Activated CD8-positive, alpha-beta memory T cell treated with anti-CD3 and anti-CD28 coated beads for 4 hours (primary cell): ENCODE measurements at places on chromosomes 13 and 19.

GRCh38 chr19:18538115-18538514 is 5.3 kb downstream of the FKBP8 start:
- DNase-seq = no peak

- no peak for DNase-seq
These were observed 33.0 kb downstream of the IL12RB1 start for GRCh38 chr19:18053576-18054219.

GRCh38 chr13:31503626-31504025 is 235.7 kb upstream of the RXFP2 start:
- no peak for DNase-seq

DNA sequence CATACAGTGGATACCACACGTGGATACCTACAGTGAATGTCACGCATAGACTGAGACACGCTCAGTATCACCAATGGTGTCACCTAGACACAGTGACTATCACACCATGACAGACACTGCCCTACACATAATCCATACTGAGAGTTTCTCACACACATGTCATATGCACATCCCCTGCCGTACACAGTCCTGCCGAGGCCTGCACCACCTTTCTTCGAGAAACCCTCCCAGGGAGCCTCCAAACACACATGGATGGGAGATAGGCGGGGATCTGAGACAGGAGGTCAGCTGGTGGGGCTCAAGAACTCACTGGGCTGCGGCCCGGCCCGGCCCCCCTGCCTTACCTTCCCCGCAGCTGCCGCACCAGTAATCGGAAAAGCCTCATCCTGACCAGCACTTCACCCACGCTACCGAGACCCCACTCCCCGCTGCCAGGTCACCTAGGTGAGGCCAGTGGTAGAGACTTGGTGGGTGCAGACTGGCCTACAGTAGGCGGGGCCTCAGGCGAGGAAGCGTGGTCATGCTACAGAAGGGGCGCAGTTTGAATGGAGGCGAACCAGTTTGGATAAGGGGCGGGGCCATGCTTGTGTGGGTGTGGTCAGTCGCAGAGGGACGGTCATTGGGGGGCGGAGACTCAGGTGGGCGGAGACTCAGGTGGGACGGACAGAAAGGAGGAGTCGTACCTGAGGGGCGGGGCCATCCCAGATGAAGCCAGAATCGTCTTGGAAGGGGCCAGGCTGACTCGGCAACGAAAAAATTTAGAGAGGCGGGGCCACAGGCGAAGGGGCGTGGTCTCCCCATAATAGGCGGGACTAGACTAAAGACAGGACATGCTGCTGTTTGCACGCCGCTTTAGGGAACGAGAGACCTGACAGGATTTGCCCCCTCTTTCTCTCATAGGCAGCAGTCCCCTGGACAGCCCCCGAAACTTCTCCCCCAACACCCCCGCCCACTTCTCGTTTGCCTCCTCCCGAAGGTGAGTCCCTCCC is 2.1 kb downstream of the MAST1 start:
- DNase-seq = no peak

- no peak for DNase-seq
These were observed 7.6 kb upstream of the CABP5 start for GRCh38 chr19:48051335-48052033.

- DNase-seq = no peak
These were observed 183.1 kb downstream of the KATNAL1 start for GRCh38 chr13:30124131-30124768.

DNA sequence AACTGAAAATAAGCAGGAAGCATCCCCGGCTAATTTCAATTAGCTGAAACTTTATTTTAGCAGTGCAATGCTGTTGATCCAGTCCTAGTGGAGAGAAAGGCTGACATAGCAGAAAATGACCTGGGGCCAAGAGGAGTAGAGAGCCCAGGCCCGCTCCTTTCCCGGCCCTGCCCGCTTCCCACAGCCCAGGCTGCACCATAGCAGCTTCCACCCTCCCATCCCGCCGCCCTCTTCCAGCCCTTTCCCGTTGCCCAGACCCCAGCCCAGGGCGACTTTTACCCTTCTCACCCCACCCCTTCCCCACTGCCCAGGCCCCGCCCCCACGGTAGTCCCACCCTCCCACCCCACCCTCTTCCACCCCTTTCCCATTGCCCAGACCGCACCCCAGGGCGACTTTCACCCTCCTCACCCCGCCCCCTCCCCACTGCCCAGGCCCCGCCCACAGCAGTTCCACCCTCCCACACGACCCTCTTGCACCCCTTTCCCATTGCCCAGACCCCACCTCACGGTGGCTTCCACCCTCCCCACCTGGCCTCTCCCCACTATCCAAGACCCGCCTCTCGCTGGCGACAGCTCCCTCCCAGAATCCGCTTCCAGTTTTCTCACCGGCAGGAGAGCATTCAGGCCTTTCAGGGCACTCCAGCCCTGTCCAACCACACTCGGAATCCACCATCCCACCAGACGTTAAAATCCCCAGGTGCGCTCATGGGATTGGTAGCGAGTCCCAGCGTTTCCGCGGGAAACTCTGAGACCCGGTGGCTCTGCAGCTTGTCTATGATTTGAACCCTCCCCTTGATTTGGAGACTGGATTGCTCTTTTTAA is 8.3 kb downstream of the ZNF160 start:
- DNase-seq = no peak

DNA sequence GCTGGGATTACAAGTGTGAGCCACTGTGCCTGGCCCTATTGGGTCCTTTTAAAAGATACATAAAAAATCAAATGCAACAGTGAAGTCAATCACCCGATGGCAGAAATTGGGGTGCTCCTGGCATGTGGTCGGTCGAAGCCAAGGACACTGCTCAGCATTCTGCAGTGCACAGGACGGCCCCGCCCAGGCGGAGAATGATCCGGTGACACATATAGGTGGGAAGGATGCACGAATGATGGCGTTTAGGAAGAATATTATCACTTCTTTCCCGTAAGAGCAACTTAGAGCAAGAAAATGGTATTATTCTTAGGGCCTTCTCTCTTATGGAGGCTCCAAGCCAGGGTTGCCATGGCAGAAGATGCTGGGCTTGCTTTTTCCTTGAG is 3.2 kb upstream of the GP6 start:
- DNase-seq = no peak

GRCh38 chr13:46173656-46174055 is 8.3 kb downstream of the LCP1 start:
- DNase-seq = no peak

DNA sequence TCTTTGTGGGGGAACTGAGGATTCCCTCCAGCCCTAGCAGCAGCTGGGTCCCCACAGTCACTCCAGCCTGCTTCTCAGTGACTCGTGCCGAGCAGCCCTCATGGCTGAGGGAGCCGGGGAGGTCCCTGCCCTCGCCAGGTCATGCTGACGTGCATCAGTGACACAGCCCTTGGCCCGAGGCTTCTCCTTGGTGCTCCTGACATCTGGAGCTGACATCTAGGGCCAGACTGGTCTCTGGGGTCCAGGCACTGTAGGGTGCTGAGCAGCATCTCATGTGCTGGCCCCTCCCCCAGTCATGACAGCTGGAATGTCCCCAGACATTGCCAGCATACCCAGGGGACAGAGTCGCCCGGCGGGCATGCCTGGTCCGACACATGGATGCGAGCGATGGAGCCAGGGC is 14.4 kb downstream of the COMP start:
- no peak for DNase-seq

DNA sequence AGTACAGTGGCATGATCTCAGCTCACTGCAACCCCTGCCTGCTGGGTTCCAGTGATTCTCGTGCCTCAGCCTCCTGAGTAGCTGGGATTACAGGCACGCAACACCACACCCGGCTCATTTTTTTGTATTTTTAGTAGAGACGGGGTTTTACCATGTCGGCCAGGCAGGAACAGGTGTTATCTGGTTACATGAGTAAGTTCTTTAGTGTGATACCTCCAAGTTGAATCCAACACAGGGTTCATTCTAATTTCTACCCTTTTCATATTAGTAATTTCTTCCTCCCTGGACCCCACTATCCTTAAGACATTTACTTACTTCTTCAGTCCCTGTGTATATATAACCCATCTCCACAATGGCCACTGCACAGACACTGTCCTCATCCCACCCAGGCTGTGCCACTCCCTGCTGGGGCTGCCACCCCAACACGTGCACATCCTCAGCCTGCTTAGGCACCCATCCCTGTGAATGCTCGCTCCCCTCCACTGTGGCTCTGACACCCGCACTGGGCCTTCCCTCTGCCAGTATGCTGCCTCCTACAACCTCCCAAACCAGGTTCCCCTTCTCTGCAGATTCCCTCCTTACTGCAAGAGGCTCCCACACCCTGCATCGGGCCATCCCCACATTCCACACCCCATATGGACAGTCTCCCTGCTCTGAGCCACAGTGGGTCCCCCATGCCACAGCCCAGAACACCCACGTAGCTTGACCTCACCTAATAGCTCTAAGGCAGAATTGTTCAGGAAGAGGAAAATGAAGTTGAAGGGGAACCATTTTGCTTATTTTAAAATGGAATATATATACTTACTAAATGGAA is 147.1 kb downstream of the TBC1D4 start:
- DNase-seq = no peak

GRCh38 chr13:113744197-113745000 is 14.6 kb upstream of the TMEM255B start:
- no peak for DNase-seq

- no peak for DNase-seq
These were observed 13.9 kb downstream of the SLC46A3 start for GRCh38 chr13:28704919-28705318.

GRCh38 chr13:85140192-85140591 is 659.0 kb downstream of the SLITRK6 start:
- DNase-seq = no peak

GRCh38 chr13:63517371-63517770 is 2101.7 kb upstream of the PCDH20 start:
- no peak for DNase-seq

- no peak for DNase-seq
These were observed 3.2 kb downstream of the ZNF562 start for GRCh38 chr19:9671655-9672054.

- no peak for DNase-seq
These were observed 75.9 kb downstream of the ESD start for GRCh38 chr13:46721054-46721453.

DNA sequence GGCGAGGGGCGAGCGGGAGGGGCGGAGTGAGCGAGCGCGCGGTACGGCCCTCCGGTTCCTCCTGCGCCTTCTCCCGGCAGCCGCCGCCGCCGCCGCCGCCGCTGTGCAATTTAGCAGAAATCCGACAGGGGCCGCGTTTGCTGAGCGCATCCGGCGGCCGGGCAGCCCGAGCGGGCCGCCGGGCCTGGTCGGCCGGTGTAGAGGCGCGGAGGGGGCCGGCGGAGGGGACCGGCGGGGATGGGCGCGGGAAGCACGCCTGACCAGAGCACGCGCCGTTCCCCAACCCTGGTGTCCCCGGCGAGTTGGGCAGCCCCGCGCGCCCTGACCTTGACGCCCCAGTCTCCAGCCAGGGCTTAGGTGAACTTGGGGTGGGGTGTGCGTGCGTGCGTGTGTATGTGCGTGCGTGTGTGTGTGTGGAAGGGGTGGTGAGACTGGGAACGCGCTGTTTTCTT is 144.5 kb upstream of the ZNF536 start:
- no peak for DNase-seq

- peak; percentile 57 for DNase-seq
These were observed 4.8 kb downstream of the IER2 start for GRCh38 chr19:13154911-13155471.

DNA sequence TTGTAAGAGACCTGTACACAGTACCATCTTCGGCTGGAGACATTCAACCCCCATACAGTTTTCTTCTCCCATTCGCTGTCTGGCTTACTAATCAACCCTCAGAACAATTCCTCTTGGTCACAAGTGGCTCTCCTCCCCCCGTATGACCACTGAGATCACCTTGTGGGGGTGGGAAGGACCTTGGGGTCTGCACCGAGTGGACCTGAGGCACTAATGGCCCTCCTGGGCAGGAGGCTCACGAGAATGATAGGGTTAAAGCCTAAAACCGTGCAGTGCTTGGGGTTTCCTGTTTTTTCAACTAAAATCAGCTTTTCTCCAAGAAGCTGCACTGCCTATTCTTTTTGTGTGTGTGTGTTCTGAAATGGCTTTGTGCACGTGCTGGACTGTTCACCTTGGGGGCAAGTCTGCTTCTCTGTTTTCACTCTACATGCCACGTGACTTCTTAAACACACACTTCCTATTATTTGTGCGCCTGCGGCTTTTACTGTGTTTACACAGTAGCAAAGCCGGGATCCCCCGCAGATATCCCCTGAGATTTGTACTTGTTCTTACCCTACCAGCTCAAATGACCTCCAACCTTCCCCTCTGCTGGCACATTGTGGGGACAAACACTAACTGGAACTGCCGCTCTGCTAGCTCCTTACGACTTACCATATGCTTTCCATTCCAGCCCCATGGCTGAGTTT is 12.3 kb downstream of the RBM26 start:
- no peak for DNase-seq

DNA sequence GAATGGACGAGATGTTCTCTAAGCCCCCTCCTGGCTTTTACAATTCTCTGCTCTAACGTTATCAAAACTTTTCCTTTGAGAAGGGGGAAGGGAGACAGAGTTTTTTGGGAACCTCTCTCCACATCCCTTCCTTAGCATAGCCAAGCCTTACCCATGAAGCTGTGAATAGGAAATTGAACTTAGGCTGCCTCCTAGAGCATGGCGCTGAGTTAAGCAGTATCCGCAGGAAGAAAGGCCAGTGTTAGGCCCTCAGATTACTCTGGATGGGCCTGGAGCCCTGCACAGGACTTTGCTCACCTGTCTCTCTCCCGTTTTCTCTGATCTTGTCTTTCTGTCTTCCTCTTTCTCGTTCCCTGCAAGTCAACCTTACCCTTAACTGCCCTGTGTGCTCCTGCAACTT is 39.6 kb downstream of the CYP2B6 start:
- no peak for DNase-seq

GRCh38 chr13:74576420-74576819 is 442.2 kb upstream of the KLF12 start:
- no peak for DNase-seq

- DNase-seq = no peak
These were observed 35.5 kb downstream of the SERTM1 start for GRCh38 chr13:36709136-36709890.

DNA sequence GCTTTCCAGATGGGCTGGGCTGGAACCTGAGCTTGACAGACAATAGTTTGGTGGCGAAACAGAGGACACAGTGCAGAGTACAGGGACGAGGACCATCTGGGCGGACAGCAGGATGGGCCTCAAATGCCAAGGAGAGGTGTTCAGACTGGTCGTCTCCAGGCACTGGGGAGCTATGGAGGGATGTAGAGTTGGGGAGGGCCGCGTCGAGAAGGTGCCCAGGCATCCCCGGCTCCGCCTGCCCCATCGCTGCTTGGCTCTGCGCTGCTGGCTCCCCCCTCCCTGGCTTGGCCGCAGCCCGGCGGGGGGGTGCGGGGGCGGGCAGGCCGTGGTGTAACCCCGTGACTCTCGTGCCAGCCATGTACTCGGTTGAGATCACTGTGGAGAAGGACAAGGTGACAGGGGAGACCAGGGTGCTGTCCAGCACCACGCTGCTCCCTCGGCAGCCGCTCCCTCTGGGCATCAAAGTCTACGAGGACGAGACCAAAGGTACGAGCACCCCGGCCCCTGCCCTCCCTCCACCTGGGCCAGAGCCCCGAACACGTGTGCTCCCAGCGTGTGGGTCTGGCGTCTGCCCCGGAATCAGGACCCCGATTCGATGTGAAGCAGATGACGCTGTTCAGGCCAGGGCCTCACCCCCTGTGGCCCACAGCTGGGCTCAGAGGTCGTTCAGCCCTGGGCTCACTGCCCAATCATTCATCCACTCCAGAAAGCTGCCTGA is 10.8 kb upstream of the MISP start:
- no peak for DNase-seq
